Left hindlimb (tissue), 1 donor: ENCODE measurements at places on chromosomes 2 and 18.

GRCh38 chr2:220104871-220105351, 477.5 kb downstream of the SLC4A3 start:
- DNase-seq = peak; percentile 55

DNA sequence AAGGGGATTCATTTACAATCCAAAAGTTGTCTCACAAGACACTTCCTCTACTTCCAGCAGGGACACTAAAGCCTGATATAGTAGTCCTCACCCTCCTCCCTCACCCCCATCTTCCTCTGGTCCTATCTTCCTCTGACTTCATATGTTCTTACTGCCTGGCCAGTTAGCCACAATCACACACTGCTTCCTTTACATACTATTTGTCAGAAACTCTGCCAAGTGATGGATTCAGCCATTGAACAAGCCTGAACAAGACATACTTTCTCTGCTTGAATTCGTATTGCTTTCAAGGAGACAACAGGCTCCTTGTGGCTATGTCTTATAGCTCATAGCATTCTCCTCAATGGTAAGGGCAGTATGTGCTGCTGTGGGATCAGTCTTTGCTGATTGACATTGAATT, 672.2 kb downstream of the BCL11A start:
- no peak for DNase-seq

DNA sequence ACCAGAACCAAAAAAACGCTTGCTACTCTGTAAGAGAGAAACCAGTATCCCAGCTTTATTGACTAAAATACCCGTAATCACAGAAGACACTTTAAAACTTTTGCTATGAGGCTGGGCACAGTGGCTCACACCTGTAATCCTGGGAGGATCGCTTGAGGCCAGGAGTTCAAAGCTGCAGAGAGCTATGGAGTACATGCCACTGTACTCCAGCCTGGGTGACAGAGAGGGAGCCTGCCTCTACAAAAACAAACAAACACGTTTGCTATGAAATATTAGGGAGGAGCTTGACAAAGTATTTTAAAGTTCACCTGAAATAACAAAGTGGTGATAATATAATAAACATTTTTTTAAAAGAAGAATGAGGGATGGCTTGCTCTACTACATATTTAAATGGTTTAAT, 28.5 kb upstream of the RIOK3 start:
- DNase-seq = no peak

- no peak for DNase-seq
Measured at GRCh38 chr2:1788478-1788959, 44.2 kb upstream of the PXDN start.

- DNase-seq = peak; percentile 70
Measured at GRCh38 chr18:13218368-13218991, at the start of gene LDLRAD4. Gene LDLRAD4, plus strand, starts transcription at chr18:13218760.

- DNase-seq = no peak
Measured at GRCh38 chr2:124625561-124625960, 600.5 kb downstream of the CNTNAP5 start.

GRCh38 chr2:120885321-120885720, 149.7 kb downstream of the GLI2 start:
- no peak for DNase-seq

GRCh38 chr18:57801761-57802212, 1.3 kb downstream of the ATP8B1 start:
- DNase-seq = peak; percentile 51

- DNase-seq = no peak
Measured at GRCh38 chr2:234491897-234492296, 5.0 kb downstream of the ARL4C start.

DNA sequence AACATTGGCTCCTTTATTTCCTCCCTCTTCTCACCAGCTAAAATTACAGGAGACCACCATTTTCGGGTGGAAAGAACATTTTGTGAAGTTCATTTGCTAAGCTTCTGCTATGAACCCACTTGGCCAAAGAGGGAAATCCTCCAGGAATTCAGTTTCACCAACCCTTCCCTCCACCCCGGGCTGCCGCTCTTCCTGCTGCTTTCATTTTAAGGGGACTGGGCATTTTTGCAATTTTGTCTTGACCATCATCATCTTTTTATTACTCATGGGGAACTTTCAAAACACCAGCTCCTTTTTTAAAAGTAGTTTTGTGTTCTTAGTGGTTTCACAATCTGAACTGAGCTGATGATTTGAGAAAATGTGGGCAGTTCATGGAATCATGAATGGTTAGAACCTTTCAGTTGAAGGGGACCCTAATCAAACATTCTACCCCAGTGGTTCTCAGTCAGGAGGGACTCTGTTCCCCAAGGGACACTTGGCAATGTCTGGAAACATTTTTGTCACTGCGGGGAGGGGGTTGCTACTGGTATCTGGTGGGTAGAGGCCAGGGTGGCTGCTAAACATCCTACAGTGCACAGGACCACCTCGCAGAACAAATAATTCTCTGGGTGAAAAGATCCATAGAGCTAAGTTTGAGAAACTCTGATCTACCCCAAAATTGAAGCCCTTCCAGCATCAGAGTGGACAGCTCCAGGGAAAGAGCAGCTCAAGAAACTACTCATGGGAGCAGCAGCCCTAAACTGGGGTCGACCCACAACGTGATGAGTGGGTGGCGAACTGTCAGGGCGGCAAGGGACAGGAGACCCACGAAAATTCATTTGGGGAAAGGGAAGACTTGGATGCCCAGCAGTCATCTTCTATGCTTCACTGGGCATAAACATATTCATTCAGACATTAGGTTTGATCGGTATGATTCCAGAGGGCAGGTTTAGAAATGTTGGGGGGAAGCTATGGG, 92.9 kb downstream of the ACKR3 start:
- no peak for DNase-seq

DNA sequence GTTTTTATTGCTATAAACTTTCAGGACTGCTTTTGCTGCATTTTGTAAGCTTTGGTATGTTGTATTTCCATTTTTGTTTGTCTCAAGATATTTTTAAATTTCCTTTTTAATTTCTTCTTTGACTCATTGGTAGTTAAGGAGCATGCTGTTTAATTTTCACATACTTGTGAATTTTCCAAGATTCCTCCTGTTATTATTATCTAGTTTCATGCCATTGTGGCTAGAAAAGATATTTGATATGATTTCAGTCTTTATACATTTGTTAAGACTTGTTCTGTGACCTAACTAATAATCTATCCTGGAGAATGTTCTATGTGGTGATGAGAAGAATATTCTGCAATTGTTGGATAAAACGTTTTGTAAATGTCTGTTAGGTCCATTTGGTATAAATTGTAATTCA, 62.1 kb downstream of the NUP35 start:
- DNase-seq = no peak

- DNase-seq = no peak
Measured at GRCh38 chr18:13003466-13003896, 12.3 kb downstream of the CEP192 start.

DNA sequence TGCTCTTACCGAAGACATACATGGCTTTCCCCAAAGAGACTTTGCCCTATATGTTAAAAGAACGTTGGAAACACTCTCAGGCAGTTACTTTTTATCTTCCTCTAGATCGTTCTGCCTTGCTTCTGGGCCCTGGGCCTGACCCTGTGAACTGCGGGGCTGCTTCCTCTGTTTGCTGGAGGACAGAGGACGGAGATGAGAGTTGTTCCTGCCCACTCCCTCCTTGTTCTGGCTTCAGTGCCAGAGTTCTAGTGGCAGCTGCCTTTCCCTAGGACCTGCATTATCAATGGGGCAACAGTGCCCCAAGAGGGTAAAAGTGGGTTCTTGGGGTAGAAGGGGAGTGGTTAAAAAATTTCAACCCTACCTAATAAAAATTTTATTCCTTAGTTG, 6.5 kb upstream of the FN1 start:
- no peak for DNase-seq

DNA sequence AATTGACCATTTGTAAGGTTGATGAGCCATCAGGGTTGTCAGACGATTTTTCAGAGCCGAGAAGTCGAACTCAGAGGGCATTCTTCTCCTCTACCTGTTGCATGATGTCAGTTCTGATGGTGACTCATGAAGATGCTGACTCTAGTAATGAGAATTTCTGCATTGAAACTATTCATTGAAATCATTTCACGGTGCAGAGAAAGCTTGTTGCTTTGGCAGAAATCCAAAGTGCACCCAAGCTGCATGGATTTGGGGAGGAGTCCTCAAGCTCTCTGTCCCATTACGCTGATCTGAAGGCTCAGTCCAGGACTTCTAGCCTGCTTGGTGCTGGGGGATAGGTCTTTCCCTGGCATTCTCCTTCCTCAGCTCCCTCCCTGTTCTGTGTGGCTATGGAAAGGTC, 125.7 kb upstream of the PXDN start:
- no peak for DNase-seq

- no peak for DNase-seq
Measured at GRCh38 chr2:105883911-105884694, 139.4 kb downstream of the NCK2 start.

- DNase-seq = no peak
Measured at GRCh38 chr2:223896833-223897311, 48.3 kb downstream of the WDFY1 start.

DNA sequence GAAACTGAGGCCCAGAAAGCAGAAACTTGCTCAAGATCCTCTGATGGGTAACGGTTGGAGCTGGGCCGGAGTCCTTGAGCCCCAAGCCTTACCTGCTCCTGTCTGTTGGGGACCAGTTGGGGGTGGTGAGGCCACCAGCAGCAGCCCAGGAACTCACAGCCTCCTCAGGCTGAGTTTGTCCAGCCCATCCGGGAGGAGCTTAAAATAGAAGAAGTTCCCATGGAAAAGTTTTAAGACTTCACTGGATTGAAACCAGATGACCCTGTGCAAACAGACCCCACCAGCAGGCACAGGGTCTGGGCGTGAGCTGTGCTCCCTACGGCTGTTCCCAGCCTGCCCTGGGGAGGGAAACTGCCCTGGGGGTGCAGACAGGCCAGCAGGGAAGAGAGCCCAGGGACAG, 40.6 kb upstream of the FOSL2 start:
- no peak for DNase-seq
